ENCODE measurements at places on chromosomes 16 and 17.

- DNase-seq = no peak
Observed at GRCh38 chr16:87877942-87878507, 8.7 kb upstream of the SLC7A5 start.

DNA sequence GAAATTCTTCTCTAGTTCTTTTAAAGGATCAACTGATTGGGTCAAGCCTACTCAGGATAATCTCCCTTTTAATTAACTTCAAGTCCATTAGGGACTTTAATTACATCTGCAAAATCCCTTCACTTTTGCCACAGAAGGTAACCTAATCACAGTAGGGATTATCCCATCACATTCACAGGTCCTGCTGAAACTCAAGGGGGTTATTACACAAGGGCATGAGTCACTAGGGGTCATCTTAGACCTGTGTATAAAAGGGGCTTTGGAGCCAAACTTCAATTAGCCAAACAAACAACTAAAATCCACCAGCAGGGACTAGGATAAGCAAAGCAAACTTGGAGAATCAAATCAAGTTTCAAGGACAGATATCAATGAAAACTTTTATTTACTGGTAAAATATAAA, 19.4 kb downstream of the CIAPIN1 start:
- no peak for DNase-seq

DNA sequence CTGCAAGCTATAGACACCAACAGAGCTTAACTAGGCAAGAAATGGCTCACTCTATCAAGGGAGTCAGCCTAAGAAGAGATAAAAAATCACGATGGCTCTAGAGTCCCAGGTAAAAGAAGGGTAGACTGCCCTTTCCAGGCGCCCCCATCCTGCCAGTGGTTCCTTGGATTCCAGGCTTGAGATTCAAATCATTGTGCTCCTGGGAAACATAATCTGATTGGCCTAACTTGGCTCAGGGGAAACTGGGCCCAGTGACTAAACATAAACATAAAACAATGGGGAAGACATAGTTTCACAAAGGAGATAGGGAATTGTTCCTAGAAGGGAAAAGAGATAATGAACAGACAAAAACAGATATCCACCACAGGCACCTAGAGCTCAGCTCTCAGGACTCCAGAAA, 56.4 kb downstream of the ZNF18 start:
- DNase-seq = no peak

GRCh38 chr17:50203604-50204345, 2.3 kb upstream of the COL1A1 start:
- no peak for DNase-seq

DNA sequence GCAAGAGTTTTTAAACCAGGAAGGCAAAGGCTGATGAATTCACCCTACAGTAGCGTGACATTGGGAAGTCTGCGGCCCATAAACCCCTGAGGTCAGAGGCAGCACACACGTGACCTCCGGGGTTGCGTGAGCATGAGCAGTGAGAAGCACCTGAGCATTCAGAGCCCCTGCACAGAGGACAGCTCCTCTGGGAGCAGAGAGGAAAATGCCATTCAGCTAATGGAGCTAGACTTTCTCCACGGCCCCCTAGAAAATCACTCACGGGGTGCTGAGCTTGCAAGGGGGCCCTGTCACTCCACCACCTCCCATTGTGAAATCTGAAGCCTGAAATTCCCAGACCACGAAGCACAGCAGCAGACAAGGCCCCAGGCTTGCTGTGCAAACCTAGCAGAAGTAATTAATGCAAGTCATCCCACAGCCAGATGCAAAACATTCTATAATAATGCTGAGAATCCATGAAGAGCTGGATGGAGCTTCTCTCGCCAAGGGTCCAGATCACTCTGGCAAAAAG, 114.9 kb upstream of the RCVRN start:
- no peak for DNase-seq

DNA sequence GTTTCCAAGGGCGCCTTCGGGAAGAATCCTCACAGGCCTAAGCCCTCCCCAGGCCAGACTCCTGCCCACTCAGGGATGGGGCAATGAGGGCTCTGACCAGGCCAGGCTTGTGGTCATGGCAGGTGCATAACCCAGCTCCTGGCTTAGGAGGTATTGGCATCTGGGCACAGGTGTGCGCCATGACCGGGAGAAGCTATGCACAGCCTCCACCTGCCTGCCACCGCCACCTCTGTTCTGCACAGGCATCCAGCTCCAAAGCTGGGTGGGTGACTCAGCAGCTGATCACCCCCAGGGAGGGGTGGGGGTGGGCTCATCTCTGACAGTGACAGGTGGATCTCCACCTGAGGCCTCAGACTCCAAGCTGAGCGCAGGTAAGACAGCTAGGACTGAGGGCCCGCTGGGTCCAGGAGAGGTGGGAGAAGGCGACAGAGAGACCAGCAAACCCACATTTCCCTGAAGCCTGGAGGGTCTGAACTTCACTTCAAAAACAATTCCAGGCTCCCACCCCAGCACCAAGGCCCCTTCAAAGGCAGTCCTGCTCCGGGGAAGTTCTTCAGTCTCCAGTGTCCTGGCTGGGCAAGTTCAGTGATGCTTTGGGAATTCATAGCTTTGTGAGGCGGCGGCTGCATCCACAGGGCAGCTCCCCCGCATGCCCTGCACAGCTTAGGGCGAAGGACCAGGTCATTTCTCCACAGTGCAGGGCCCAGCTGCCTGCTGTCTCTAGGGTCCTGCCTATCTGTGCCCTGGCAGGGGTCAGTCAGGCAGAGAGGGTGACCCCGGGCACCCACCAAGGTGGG, 121.6 kb upstream of the SMURF2 start:
- DNase-seq = no peak

DNA sequence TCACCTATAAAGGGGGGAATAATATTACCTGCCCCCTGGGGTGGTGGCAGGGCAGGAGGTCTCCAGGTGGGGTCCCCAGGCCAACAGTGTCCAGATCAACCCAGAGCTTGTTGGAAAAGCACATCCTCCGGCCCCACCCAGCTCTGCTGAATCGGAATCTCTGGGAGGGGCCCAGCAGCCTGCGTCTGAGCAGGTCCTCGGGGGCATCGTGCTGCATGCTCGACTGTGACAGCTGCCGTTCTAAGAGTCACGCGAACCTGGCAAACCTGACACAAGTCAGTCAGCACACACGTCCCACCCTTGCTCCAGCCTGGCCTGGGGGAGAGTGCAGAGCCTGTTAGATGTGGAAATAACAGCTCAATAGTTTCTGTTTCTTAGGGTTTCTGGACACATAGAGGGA, 72.3 kb downstream of the CRISPLD2 start:
- DNase-seq = no peak

DNA sequence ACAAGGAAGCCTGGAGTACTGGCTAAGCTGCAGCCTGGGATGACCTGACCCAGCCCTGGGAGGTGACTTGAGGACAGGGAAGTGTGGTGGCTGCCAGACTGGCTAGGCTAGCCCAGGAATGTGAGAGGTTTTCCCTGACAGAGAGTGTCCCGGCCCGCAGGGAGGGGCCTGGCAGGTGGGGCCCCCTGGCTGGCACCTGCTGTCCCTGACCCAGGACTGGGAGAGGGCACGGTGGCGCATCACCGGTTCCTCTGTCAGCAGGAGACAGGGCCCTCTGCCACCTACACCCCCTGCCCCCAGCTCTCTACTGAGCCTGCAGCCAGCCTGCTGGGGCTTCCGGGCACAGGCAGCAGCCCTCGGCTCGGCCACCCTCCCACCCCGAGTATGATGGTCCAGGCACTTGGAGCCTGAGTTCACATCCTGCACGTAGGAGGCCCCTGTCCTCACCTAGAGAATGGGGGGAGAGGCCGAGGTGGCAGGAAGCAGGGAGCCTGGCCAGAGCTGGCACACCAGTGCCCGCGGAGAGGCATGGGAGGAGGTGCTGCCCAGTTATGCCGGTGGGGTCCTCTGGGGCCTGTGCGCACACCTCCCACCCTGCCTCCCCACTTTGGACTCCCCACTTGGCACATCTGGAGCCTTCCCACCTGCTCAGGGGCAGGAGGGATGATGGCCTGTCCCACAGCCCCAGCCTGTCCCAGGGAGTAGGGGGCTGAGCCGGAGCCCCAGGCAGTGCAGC, 528 bp downstream of the PRSS27 start:
- no peak for DNase-seq

- DNase-seq = no peak
Observed at GRCh38 chr17:75872434-75873351, 5.7 kb downstream of the TRIM47 start.

DNA sequence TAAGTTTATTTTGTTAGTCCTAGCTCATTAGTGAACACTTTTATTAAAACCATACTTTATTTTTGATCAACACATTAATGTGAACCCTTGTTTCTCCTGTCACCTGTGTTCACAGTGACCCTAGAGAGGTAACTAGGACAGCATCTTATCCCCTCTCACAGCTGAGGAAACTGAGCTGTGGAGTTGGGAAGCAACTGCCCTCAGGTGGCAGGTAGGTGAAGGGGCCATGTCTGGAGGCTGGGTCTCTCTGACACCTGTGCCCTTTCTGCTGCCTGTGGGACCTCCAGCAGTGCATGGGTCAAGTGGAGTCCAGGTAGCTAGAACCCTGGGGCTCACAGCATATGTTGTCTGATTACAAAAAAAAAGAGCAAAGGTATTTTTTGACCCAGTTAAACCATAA, 22.9 kb upstream of the SLC12A3 start:
- no peak for DNase-seq

GRCh38 chr17:13725288-13725990, 123.7 kb upstream of the HS3ST3A1 start:
- no peak for DNase-seq

- no peak for DNase-seq
Observed at GRCh38 chr16:66842765-66843164, 1.4 kb upstream of the CA7 start.

- DNase-seq = no peak
Observed at GRCh38 chr17:50067996-50068395, 12.1 kb downstream of the ITGA3 start.

- no peak for DNase-seq
Observed at GRCh38 chr17:34173241-34173640, 81.8 kb upstream of the CCL2 start.

- DNase-seq = no peak
Observed at GRCh38 chr16:66457888-66458287, 30.8 kb downstream of the BEAN1 start.
